ENCODE measurements at places on chromosomes 3 and 15.

GRCh38 chr3:43030162-43030935 is 51.2 kb downstream of the GASK1A start:
- DNase-seq, result no peak

DNA sequence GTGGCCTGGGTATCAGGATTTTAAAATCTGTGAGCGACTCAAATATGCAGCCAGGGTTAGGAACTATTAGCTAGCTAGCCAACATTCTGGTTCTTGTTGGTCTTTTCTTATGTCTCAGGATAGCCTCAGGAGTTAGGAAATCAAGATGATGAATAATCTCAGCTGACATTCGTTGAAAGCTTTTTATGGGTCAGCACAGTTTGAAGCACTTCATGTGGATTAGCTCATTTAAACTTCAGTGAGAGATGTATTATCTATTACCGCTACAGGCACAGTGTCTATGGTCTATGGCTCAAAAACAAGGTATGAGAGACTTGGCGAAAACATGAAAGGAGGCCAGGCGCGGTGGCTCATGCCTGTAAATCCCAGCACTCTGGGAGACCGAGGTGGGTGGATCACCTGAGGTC is 187.5 kb upstream of the THRB start:
- no peak for DNase-seq

DNA sequence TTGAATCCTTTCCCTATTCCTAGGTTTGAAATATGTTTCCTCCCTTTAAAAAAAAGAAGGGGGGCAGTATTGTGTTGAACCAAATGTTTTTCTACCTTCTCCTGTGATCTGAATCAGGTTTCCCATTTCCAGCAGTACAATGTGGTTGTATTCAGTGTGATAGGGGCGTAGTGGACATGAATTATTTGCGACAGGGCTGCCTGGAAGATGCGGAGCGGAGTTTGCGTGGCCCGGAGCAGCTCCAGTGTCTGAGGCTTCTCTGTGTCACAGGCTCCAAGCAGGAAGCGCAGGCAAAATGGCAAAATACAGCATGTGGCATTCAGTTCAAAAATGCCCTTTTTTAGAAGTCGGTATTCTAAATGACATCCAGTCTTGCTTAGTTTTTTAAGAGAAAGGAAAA is 154.4 kb downstream of the PGPEP1L start:
- peak; percentile 91 for DNase-seq

- no peak for DNase-seq
These were observed 80.2 kb downstream of the ZNF280D start for GRCh38 chr15:56653107-56653506.

DNA sequence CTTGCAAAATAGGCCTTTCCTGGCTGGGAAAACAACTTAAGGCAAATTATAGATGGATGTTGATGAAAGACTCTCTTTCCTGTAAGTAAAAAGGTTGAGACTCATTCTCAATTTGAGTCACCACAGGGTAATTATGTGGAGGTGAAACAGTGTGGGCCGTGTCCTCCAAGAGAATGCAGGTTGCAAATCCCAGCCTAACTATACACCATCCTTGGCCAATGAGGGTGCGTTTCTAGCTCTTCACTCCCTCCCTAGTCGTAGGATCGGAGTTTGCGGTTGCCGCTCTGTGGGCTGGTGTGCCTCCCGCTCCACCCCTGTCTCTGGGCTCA is 259.9 kb downstream of the PLCL2 start:
- no peak for DNase-seq

- peak; percentile 68 for DNase-seq
These were observed 551 bp downstream of the DNAJC13 start for GRCh38 chr3:132417695-132418411.

- no peak for DNase-seq
These were observed 11.9 kb upstream of the CLASP2 start for GRCh38 chr3:33729993-33730392.

DNA sequence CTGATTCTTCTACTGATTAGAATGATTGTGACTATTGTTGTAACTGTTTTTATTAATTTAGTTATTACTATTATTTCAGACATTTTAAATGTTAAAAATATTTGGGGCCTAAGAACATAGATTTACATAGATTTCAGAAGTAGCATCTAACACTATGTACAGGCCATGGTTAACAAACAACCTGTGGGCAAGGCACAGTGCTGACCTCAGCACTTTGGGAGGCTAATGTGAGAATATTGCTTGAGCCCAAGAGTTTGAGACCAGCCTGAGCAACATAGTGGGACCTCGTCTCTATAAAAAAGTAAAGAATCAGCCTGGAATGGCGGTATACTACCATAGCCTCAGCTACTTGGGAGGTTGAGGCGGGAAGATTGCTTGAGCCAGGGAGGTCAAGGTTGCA is 69.1 kb upstream of the CNTN4 start:
- DNase-seq, result no peak

GRCh38 chr15:93997071-93997658 is 234.2 kb upstream of the MCTP2 start:
- peak; percentile 10 for DNase-seq

- DNase-seq, result no peak
These were observed 23.4 kb downstream of the METTL6 start for GRCh38 chr3:15403965-15404364.

GRCh38 chr3:107683447-107683846 is 160.7 kb downstream of the BBX start:
- no peak for DNase-seq

DNA sequence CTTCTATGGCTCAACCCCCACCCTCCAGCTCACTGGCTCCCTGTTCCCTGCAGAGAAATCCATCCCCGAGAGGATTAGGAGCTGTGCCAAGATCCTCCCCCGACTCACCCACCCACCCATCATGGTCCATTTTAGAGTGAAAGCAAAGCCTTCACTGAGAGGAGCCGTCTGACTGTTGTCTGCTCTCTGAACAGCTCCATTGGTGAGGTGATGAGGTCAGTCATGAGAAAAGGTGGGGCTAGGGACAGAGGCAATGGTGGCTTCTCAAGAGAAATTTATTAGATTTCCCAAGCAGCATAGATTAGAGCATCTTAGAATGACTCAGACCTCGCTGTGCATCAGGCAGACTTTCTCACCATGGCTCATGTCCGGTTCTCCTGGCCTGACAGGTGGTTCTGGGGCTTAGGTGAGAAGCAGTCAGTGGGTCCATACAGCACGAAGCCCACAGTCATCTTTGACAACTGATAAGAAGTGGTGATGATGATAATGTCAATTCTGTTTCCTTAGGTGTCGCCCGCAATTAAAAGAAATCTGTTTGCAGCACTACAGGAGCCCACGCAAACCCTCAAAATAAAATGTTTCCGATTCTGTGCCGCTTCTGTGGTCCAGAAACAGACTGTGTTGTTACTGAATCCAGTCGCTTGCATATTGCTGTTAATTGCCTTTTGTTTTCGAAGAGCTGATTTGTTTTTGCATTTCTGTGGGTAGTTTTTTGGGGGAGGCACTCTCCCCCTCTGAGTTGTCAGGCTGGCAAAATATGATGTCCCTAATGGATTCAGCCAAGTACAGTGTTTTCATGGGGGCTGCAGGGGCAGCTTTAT is 24.8 kb upstream of the RHO start:
- peak; percentile 96 for DNase-seq

DNA sequence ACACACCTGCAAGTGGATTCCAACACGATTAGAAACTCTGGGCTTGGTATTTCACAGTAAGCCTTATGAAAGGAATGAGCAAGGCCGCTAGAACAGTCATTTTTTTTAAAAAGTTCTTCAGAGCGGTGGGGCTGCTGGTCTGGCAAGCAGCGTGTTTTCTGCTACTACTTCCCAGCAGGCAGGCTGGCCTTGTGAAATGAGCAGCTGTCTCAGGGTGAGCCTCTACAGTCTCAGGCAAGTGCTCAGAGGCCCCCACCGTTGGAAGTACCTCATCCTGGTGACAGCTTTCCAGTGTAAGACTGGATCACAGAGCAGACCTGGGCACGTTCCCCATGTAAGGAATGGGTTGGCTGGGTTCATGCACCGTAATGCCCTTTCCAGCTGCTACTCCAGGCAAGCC is 119.2 kb downstream of the LRIG1 start:
- no peak for DNase-seq

- no peak for DNase-seq
These were observed 6.9 kb downstream of the ABTB1 start for GRCh38 chr3:127679534-127680145.

DNA sequence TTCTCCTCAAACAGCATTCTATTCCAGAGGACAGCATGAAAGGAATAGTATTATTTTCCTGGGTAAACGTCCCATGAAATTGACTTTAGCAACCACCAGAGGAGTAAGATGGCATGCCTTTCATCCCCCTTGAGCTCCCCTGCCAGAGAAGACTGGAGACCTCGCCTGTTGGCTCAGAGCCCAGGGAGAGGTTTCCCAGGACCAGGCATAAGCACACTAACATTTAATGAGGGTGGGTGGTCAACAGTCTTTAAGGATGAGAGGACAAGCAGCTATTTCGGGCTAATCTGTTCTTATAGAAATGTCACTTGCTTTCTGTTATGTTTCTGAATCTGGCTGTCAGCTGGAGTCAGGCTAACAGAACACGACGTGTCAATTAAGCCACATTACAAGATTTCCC is 390.5 kb downstream of the GABRG3 start:
- DNase-seq, result no peak

DNA sequence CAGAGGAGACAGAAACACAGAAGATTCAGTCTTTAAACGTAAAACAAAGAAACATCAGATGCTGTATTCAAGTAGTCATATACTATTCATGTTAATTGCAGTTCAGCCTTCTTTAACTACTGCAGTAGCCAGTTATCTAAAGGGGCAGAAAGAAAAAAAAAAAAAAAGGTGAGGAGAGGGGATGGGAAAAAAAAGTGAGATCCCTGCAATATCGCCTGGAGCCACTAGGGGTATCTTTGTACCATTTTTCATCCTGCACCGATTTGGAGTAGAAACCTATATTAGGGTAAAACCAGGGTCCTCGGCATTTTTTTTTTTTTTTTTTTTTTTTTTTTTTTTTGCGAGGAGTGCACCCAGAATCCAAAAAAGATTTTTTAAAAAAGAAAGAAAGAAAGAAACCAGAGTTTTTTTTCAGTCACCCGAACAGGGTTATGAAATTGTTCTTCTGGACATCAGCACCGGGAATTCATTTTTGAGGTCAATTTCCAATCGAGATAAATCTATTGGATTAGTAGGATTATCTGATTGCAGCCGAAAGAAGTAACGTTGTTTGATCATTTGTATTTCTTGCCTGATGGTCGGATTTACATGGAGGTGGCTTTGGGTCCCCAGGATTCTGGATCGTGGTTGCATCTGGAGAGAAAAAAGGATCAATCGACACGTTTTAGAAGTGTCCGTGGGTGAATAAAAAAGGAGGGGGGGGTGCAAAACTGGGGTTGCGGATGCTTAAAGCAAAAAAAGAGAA is 186.7 kb downstream of the NLGN1 start:
- DNase-seq, result no peak

- peak; percentile 81 for DNase-seq
These were observed 511.4 kb upstream of the CBLB start for GRCh38 chr3:106380232-106380631.

DNA sequence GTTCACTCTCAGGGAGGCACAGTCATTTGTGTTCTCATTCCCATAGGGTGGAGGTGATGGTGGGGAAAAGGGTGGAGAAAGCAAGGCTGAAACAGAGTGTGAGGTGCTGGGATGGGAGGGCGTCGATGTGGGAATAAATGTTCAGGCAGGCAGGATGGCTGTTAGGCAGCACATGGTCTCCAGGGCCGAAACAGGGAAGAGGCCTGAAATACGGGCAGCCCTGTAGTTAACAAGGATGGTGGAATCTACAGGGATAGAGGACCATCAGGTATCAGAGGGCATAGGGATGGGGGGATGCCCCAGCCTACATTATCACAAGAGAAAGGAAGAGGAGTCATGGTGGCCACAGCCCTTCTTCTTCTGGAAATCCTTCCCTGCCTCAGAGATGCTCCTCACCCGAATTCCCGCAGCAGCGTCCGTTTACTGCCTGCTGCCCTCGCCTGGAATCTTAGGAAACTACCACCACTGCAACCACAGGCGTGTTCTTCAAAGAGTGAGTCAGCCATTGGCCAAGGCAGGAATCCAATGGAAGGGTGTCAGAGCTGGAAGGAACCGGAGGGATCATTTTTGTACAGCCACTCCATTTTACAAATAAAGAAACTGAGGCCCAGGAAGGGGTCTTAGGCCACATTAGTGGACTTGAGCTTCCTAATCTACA is 49.7 kb upstream of the POMGNT2 start:
- DNase-seq, result no peak

Data from NCI-H2171 treated with DMSO at 0.1 percent for 48 hours (cell line).